Spinal cord (tissue), 10 donors: ENCODE measurements at places on chromosomes 11 and 22. TPM values are rescaled to one million over a fixed set of nuclear protein-coding genes. Genes with fewer than 3 reads are reported as not detected.

- H3K4me3 ChIP-seq, result no peak overlapping the region
- peaks cover 38% of the 10 kb centered on the region for H3K36me3 ChIP-seq
- H3K27me3 ChIP-seq, result no peaks in the 10 kb centered on the region
- H3K4me1 ChIP-seq, result peaks cover 14% of the 10 kb centered on the region
Measured at GRCh38 chr11:3824714-3825472, 15.9 kb downstream of the RHOG start.

DNA sequence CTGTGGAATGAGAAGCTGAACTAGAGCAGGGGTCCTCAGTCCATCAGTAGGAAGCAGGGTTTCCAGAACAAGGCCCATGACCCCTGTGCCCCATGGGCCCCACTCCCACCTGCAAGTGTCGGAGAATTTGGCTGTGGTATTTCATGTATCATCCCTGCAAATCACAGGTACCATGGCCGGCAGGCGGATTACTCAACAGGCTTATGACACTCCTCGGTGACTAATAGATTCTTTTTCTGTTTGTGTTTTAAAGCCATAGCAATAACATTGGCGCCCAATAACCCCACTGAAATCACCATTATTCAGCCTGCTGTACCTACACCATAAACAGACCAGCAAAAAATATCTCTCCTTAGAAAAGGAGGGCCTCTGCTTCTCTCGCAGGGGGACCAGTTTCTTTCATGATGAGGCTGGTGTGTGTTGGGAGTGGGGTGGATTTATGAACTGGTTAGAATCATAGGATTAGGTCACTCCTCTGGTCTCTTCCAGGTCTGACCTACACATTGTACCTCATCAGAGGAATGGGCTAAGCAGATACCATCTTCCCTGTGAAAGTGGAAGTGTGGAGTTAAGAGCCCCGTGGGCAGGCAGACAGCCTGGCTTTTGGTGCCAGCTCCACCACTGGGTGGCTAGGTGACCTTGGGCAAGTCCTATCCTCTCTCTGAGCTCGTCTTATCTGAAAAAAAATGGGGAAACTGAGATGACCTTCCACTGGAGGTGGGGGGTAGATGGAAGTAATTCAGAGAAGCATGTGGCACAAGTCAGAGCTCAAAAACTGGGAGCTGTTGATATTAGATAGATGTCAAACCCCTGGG is 60.2 kb upstream of the WNT11 start:
- peaks cover 16% of the 10 kb centered on the region for H3K4me1 ChIP-seq
- H3K4me3 ChIP-seq, result no peak overlapping the region
- DNase-seq, result no peak
- no peak overlapping the region for H3K27ac ChIP-seq

DNA sequence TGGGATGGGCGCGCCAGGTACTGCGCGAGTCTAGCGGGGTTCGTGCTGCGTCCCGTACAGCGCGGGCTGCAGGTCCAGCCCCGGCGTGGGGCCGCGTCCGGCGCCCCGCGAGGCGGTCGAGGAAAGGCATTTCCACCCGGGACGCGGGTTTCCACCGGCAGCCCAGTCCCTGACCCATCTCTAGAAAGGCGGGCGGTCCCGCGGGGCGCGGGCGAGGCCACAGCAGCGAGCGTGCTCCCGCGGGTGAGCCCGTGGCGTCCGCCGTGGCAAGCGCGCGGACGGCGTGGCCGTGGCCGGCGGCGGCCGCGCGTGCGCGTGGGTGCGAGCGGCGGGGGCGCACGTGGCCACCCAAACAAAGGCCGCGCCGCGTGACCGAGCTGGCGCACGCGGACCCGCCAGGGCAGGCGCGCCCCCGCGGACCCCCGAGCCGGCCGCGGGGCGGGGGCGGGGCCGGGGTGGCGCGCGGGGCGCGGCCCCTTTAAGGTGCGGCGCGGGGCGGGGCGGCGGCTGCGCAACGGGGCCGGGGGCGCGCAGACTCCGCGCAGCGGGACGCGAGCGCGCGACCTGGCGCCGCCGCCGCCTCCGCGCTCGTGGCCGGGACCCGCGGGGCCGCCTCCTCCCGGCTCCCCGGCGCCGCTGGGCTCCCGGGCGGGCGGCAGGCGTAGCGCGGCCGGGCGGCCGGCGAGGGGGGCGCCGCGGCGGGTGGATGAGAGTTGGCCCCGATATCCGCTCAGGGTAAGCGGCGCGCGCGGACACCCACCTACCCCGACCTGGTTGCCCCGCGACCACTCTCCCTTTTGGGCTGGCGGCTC is 39.3 kb upstream of the CELSR1 start:
- DNase-seq, result no peak
- no peaks in the 10 kb centered on the region for H3K27me3 ChIP-seq
- H3K4me3 ChIP-seq, result peak overlapping the region; percentile 55
- H3K27ac ChIP-seq, result no peak overlapping the region
- H3K36me3 ChIP-seq, result peaks cover 4% of the 10 kb centered on the region

- peaks cover 55% of the 10 kb centered on the region for H3K4me1 ChIP-seq
- peaks cover 11% of the 10 kb centered on the region for H3K36me3 ChIP-seq
- no peak overlapping the region for H3K4me3 ChIP-seq
- peak; percentile 76 for DNase-seq
- H3K27ac ChIP-seq, result peak overlapping the region; percentile 94
Measured at GRCh38 chr22:38016182-38017151, 32.1 kb upstream of the SOX10 start.

- no peaks in the 10 kb centered on the region for H3K4me1 ChIP-seq
- no peak overlapping the region for H3K27ac ChIP-seq
- no peaks in the 10 kb centered on the region for H3K27me3 ChIP-seq
- H3K4me3 ChIP-seq, result no peak overlapping the region
- no peak for DNase-seq
- H3K36me3 ChIP-seq, result no peaks in the 10 kb centered on the region
Measured at GRCh38 chr11:81869351-81870065, 864.2 kb downstream of the FAM181B start.

DNA sequence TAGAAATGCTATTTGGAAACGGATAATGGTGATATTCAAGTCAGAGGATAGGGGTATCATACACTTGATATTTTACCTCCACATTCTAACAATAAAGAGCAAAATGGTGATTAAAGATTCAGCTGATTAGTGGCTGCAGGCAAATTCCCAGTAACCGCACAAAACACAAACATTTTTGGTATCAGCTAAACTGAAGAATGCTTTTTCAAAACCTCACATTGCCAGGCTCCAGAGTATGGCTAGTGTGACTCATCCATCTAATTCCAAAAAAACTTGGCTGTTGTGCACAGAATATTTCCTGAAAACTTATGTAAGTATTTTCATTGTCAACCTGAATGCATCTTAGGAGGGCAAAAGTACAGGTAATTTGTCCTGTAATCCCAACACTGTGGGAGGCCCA is 10.9 kb downstream of the SRPRA start:
- H3K27ac ChIP-seq, result no peak overlapping the region
- H3K27me3 ChIP-seq, result no peaks in the 10 kb centered on the region
- peaks cover 13% of the 10 kb centered on the region for H3K36me3 ChIP-seq
- no peak overlapping the region for H3K4me3 ChIP-seq

DNA sequence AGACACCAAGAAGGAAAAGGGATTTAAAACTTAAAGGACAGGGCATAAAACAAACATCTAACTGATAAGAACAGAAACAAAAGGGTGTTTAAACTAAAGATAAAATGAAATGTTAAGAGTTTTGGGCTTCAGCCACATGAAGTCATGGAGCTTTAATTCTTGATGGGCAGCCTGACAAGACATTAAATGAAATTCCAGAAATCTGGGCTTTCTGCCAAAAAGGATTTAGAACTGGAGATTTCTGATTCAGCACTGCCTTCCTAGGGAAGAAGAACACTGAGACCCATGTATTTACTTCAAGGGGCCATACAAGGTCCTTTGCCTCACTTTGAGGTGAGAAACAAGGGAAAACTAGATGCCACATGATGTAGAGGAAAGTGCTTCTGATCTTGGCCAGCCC is 355.9 kb upstream of the RAG2 start:
- no peak for DNase-seq
- H3K27ac ChIP-seq, result no peak overlapping the region
- no peaks in the 10 kb centered on the region for H3K27me3 ChIP-seq
- H3K4me3 ChIP-seq, result no peak overlapping the region
- H3K36me3 ChIP-seq, result no peaks in the 10 kb centered on the region

GRCh38 chr11:122365610-122366360 is 249.8 kb upstream of the BLID start:
- H3K27ac ChIP-seq, result peak overlapping the region; percentile 68
- no peaks in the 10 kb centered on the region for H3K36me3 ChIP-seq
- H3K4me3 ChIP-seq, result peak overlapping the region; percentile 48
- peaks cover 3% of the 10 kb centered on the region for H3K4me1 ChIP-seq

GRCh38 chr11:114564831-114565230 is 5.2 kb upstream of the NXPE1 start:
- H3K36me3 ChIP-seq, result no peaks in the 10 kb centered on the region
- DNase-seq, result no peak
- no peaks in the 10 kb centered on the region for H3K4me1 ChIP-seq
- H3K4me3 ChIP-seq, result no peak overlapping the region
- H3K27me3 ChIP-seq, result no peaks in the 10 kb centered on the region

DNA sequence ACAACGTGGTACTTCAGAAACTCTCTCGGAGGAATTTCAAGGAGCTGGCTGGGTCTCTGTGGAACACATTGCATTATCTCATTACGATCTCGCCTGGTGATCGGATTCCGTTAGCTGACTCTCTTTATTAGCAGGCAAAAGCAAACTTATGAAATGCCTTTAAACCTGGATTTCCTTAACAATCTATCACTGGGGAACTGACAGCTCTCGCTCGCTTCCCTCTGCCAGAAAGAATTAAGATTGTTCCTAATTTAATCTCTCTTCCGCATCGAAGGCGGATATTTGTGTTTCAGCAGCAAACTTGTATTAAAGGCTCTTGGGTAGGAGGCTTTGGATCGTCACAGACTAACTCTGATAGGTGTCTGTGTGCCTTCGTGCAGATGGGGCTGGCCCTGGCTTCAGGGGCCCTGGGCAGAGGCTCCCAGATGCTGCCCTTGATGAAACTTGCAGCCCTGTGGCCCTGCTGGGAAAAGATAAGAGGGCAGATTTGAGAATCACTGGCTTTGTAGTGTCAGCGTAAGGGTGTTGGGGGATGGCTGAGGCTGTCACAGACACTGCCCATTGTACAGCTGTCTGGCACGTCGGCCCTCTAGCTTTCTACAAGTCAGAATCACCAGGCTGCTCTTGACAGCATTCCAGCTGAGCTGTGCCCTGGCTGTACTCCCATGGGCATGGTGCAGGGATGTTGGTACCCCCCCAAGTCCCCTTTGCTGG is 162.2 kb upstream of the NECTIN1 start:
- H3K36me3 ChIP-seq, result no peaks in the 10 kb centered on the region
- H3K4me1 ChIP-seq, result peaks cover 31% of the 10 kb centered on the region
- no peak overlapping the region for H3K4me3 ChIP-seq
- H3K27ac ChIP-seq, result no peak overlapping the region
- DNase-seq, result peak; percentile 69

GRCh38 chr11:66547662-66548009 is 933 bp downstream of the ACTN3 start:
- DNase-seq, result no peak
- H3K36me3 ChIP-seq, result peaks cover 13% of the 10 kb centered on the region
- peaks cover 37% of the 10 kb centered on the region for H3K4me1 ChIP-seq
- no peak overlapping the region for H3K27ac ChIP-seq
- peaks cover 4% of the 10 kb centered on the region for H3K27me3 ChIP-seq
- no peak overlapping the region for H3K4me3 ChIP-seq

- DNase-seq, result no peak
- no peaks in the 10 kb centered on the region for H3K27me3 ChIP-seq
- no peak overlapping the region for H3K27ac ChIP-seq
- H3K4me1 ChIP-seq, result no peaks in the 10 kb centered on the region
- no peaks in the 10 kb centered on the region for H3K36me3 ChIP-seq
Measured at GRCh38 chr11:41237382-41237781, 222.1 kb downstream of the LRRC4C start.

The OR51E2 gene
- 0.39 TPM for total RNA-seq

The MLC1 gene
- total RNA-seq, result 76.9 TPM
